ENCODE measurements at places on chromosomes 7 and 10.

GRCh38 chr10:101493782-101494281 is 94.2 kb downstream of the POLL start:
- DNase-seq: no peak

DNA sequence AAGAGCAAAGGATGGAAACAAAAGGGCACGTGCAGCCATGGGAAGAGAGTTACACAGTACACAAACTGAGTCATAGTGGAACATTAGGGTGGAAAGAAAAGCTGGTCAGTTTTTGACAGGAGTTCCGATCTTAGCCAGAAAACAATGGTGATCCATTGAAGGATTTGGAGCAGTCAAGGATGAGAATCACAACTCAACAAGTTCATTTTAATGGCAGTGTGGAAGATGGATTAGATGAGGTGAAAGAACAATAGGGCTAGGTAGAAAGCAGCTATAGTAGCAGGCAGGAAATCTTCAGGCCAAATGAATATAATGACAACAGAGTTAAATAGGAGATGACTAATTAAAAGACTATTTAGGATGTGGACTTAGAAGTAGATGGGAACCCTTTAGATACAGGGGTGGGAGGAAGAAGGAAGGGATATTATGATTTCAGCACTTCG is 136.3 kb downstream of the DOCK4 start:
- no peak for DNase-seq

DNA sequence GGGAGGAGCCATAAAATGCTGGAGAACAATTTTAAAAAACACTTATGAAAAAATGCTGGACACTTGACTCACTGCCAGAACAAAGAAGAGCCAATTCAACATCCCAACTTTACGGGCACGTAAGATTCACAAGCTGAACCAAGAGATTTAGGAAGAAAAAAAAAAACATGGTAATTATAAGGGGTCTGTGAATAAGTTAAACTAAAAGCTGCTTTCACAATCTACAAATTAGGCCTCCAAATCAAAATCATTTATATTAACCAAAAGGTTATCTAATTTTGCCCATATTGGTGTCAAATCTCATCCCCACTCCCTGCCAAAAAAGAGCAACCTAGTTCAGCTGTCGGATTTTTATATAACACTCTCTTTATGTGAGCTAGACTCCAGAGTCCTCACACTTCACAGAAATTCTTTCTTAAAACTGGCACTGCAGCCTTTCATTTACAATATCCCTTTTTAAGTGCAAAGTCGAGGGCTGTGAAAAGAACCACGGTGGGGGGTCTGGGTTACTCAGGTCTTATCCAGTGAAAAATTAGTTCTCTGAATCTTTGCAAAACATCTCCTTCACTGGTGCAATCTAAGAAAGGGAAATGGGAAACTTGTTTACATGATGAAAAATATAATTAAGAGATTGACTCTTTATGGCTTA is 30.4 kb upstream of the DGKI start:
- no peak for DNase-seq

GRCh38 chr7:11341285-11341944 is 367.7 kb downstream of the PHF14 start:
- no peak for DNase-seq
